CD4-positive, alpha-beta T cell treated with Interleukin-6 for 4 hours (primary cell): ENCODE measurements at places on chromosomes 4 and X.

- no peak for DNase-seq
These were observed 624.2 kb downstream of the GLUD2 start for GRCh38 chrX:121671649-121672048.

- DNase-seq: peak; percentile 33
These were observed 441.9 kb downstream of the INPP4B start for GRCh38 chr4:142404191-142404611.

GRCh38 chrX:11111947-11112346 lies 815 bp downstream of the HCCS start:
- DNase-seq: no peak

DNA sequence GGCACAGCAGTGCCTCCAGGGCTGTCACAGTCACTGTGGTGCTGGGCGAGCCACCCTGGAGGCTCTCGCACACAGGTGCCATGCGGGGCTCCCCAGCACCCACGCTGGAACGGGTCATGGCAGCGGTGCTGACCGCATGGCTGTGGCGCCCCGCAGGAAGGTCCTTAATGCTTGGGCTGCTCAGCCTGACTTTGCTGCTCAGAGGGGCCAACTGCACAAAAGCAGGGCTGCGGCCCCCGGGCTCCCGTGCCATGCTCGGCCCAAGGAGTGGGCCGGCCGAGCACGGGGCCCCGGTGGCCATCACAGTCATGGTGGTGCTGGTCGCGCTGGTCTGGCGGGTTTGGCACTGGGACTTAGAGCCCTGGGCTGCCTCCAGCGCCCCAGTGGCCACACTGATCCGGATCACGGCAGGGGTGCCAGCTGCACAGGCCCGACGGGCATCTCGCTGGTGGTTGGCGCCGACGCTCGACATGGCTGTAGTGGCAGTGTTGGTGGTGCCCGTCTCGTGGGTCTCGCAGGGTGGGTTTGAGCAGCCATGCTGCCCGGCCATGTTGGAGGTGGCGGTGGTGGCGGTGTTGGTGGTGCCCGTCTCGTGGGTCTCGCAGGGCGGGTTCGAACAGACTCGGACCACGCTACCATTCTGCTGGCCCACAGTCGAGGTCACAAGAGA lies 10.2 kb upstream of the RENBP start:
- no peak for DNase-seq

GRCh38 chr4:168864821-168865541 lies 145.1 kb downstream of the CBR4 start:
- DNase-seq: no peak

GRCh38 chr4:4762909-4763821 lies 96.3 kb upstream of the MSX1 start:
- DNase-seq: no peak

- no peak for DNase-seq
These were observed 53.0 kb downstream of the POF1B start for GRCh38 chrX:85326234-85327059.

DNA sequence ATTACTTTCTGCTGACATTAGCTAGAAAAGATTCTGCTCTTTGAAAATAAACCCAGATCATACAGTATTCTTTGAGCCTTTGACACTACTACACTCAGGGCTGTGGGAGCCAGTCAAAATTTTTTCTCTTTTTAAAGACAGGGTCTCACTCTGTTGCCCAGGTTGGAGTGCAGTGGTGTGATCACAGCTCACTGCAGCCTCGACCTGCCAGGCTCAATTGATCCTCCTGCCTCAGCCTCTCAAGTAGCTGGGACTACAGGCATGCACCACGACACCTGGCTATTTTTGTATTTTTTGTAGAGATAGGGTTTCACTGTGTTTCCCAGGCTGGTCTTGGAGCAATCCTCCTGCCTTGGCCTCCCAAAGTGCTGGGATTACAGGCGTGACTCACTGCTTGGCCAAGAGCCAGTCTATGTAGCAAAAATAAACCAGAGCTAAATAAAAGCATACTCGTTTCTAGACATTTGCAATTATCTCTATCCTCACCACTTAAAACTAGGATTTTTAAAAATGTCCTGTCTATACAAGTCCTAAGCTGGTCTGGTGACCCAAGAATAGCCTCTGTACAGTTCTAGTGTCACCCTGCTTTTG lies 43.2 kb downstream of the AKAP4 start:
- no peak for DNase-seq

GRCh38 chr4:87718217-87718835 lies 68.2 kb downstream of the DMP1 start:
- DNase-seq: no peak

DNA sequence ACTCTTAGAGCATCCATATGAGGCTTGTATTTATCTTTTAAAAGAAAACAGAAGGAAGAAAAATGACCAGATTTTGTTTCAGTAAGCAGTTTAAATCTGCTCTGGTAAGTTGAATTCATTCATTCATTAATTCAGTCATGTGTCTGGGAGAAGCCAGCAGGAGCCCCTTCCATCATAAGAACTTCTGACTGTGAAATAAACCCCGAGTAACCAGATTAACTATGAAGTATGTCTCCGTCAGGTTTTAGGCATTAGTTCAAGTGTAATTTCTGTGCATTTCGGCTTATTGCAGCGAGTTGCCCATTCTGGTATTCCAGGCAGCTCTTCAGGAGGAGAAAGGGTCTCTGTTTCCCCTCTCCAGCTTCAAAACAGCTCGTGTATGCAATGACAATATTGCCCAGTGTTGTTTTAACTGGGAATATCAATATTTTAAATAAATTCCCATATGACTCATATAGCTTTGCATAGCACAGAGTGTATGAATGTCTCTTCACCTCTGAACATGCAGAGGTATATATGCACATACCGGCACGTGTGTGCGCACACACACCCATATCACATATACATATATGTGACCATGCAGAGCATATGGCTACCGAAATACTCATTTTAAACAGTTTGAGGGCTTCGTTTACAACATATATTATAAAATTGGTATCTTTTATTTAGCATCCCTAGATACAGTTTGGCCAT lies 255.3 kb downstream of the BCOR start:
- DNase-seq: no peak

GRCh38 chr4:110344165-110344564 lies 131.8 kb upstream of the ENPEP start:
- DNase-seq: no peak

GRCh38 chrX:24243692-24244091 lies 70.2 kb downstream of the SUPT20HL2 start:
- DNase-seq: no peak

DNA sequence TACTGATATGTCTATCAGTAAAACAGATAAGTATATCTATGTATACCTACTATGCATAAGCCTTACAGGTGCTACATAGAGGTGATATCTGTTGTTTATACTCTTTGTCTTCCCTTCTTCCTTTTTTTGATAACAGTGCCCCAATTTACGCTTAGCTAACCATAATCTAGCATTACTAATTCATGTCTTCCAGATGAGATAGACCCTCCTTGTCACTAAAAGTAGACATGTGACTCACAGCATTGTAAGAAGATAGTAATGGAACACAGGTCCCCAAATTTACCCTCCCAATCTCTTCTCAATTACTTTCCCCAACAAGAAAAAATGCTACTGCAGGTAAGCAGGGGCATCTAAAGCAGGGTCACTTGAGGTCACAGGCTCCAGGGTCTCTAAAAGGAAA lies 7.9 kb upstream of the NFKB1 start:
- DNase-seq: no peak

- no peak for DNase-seq
These were observed 191.2 kb downstream of the FRMPD4 start for GRCh38 chrX:12329476-12329875.

DNA sequence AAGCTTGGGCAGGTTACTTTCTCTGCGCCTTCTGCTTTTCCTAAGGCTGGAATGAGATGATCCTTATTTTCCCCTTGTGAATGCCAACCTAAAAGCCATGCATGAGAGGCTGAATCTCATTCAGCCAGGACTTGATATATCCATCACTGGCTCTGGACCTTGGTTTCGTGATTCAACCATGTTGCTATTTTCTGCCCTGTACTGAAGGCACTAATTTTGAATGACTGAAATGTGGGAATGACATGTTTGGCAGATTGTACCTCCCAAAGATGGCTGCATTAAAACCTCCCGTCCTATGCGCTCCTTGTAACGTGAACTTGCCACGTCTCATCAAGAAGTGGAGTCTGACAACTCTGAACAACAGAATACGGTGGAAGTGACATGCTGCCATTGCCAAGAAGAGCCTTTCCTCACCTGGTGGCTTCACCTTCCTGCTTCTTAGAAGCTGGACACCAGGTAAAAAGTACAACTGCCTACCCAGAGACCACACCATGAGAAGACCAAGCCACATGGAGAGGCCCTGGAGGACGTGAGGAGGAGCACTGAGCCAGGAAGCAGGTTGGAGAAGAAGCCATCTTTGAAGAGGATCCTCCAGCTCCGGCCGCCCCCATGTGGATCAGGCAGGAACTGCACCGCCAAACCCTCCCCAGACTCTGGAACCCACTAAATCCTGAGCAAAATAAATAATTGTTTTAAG lies 174.5 kb downstream of the NSUN7 start:
- peak; percentile 57 for DNase-seq

GRCh38 chrX:109997786-109998452 lies 5.0 kb upstream of the TMEM164 start:
- DNase-seq: no peak

GRCh38 chr4:37439809-37440474 lies 195.4 kb downstream of the NWD2 start:
- DNase-seq: no peak

DNA sequence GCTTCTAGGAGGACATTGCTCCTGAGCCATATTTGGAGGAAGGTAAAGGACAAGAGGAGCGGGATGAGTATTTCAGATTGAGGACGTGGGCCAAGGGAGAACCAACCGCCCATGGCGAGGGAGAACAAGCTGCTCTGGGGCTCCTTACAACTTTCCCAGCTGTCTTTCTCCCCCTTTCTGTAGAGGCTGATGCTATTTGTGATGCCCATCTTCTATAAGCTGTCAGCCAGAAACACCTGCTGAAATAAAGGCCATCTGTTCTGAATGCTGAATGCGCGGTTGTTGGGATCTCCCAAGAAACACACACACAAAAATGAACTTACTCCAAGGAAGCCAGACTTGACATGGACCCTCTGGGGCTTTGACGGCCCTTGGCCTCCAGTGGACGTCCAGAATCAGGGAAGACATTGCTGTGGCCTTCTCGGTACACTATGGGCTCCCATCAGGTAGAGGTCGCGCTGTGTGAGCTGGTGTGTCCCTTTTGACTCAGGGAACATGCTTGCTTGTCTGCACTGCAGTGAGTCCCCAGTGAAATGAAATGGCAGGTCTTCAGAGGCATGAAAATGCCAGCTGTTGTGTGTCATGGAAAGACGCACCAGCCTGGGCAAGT lies 30.9 kb downstream of the RWDD4 start:
- DNase-seq: no peak

DNA sequence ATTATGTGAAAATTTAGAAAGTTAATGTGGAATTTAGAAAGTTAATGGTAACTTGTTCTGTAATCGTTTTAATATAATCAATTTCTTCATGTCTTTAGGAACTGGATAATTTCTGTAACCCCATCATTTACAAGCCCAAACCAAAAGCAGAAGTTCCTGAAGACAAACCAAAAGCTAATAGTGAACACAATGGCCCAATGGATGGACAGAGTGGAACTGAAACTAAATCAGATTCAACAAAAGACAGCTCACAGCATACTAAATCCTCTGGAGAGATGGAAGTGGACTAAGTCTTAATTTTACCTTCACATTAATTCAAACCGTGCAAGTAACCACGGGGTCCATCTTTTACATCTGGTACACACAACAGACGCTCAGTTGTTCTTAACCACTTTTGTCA lies 48.1 kb upstream of the PLK4 start:
- no peak for DNase-seq

- no peak for DNase-seq
These were observed 27.8 kb downstream of the PIR start for GRCh38 chrX:15465347-15465746.

GRCh38 chrX:71493111-71493613 lies 39.7 kb upstream of the OGT start:
- no peak for DNase-seq

DNA sequence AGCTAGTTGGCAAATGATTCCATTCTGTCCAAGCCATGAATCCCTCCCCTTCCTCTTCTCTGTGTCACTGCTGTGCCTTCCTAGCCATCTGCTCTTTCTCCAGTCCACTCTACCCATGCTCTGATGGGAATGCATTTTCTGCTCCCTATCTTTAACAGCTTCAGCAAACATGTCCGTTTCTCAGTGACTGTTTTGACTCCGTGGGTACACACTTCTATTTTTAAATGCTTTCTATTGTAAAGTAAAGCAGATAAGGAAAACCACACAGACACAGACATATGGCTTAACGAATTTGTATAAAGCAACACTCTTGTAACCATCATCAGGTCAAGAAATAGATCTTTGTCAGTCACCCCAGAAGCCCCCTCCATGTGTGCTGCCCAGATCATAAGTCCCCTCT lies 72.4 kb upstream of the KLHL13 start:
- no peak for DNase-seq

- DNase-seq: no peak
These were observed 82.3 kb downstream of the PRSS12 start for GRCh38 chr4:118270492-118270891.

DNA sequence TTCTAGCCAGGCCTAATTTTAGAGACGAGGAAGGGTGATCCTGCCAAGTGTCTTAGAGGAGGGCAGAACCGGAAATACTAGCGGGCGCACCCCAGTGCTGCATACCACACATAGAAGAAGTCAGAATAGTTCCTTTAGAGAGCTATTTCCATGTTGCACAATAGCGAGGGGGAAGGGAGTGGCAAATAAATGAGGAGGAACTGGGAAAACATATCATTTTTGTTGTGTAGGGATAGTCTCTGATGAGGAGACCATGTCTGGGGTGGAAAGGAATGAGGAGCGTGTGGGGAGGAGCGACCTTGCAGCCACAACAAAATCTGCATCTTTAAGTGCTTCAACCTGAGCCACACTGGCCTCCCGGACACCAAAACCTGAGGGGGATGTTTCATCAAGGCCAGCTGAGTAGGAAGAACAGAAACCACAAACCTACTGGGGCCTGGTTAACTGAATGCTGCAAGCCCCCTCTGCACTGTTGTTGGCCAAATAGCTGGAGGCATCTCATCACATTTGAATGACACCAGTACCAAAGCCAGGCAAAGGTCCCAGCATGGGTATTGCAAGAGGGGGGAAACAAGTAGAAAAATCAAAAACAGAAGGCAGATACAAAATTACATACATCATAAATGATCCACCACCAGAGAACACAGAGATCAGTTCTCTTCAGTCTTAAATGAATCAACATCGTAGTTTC lies 26.7 kb upstream of the C1QTNF7 start:
- DNase-seq: peak; percentile 55

- DNase-seq: no peak
These were observed 521.5 kb downstream of the BCOR start for GRCh38 chrX:39576041-39576872.

GRCh38 chr4:72326692-72327632 lies 242.1 kb downstream of the ADAMTS3 start:
- DNase-seq: no peak
